ENCODE measurements at places on chromosomes 16 and 17.

GRCh38 chr17:5759501-5759925 is 175.2 kb upstream of the NLRP1 start:
- DNase-seq = no peak

GRCh38 chr17:72104863-72105234 is 16.0 kb upstream of the SOX9 start:
- no peak for DNase-seq

DNA sequence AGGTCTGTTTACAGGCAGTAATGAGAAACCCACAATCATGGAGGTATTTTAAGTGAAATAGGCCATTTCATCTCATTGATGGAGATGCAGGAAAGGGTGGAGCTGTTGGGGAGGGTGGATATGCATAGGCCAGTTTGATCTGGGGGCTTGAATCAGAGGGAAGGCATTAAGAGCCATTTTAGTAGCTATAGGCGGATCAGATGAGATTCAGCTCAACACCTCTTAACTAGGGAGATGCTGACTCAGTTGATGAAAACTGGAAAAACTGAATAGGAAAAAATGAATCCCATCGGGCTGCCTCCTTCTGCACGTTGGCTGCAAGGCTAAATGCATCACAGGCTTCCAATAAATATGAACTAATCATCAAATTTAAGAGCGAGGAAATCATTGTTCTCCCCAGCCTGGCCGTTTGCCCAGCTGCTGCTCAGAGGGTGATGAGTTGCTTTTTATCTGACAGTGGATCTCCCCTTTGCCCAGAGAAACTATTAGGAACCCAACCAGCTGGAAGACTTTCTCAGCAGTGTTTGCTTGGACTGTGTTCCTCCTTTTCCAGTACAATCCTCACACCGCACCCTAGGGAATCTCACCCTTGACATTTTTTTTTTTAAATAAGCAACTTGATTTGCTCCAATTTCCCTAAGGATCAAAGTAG is 149.6 kb downstream of the SOX9 start:
- no peak for DNase-seq

GRCh38 chr16:17101646-17102045 is 369.1 kb downstream of the XYLT1 start:
- DNase-seq = no peak

- no peak for DNase-seq
Measured at GRCh38 chr17:41296846-41297245, 5.8 kb downstream of the KRTAP29-1 start.

DNA sequence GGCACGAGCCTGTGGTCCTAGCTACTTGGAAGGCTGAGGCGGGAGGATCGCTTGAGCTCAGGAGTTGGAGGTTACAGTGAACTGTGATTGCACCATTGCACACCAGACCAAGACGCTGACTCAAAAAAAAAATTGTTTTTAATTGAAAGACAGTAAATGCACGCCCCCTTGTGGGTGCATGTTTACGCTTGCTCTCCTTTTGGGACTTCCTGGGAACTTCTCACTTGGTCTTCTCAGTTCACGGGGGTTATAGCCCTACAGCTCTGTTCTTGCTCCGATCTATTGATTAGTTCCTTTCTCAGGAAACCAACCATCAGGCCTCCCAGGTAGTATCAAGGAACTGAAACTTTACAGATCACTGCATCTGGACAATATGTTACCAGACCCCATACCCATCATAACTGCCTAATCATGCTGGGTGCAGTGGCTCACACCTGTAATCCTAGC is 14.2 kb upstream of the RIPOR1 start:
- no peak for DNase-seq

GRCh38 chr16:65111306-65111705 is 10.6 kb downstream of the CDH11 start:
- DNase-seq = no peak

DNA sequence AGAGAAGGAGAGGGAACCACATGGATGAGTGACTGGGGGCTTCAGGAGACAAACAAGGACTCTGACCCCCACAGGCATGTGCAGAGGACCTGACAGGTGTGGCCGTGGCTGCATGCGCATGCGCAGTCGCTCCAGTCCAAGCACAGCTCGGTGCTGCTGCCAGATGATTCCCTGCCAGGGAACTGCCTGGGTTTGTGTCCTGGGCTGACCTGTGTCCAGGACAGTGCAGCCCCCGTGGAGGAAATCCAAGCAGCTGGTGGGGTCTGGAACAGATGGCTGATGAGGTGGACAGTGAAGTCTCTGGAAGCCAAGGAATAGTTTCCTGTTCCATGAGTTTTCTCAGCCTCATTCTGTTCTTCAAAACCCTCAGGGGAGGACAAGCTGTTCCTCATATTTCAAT is 27.3 kb downstream of the LASP1 start:
- no peak for DNase-seq

DNA sequence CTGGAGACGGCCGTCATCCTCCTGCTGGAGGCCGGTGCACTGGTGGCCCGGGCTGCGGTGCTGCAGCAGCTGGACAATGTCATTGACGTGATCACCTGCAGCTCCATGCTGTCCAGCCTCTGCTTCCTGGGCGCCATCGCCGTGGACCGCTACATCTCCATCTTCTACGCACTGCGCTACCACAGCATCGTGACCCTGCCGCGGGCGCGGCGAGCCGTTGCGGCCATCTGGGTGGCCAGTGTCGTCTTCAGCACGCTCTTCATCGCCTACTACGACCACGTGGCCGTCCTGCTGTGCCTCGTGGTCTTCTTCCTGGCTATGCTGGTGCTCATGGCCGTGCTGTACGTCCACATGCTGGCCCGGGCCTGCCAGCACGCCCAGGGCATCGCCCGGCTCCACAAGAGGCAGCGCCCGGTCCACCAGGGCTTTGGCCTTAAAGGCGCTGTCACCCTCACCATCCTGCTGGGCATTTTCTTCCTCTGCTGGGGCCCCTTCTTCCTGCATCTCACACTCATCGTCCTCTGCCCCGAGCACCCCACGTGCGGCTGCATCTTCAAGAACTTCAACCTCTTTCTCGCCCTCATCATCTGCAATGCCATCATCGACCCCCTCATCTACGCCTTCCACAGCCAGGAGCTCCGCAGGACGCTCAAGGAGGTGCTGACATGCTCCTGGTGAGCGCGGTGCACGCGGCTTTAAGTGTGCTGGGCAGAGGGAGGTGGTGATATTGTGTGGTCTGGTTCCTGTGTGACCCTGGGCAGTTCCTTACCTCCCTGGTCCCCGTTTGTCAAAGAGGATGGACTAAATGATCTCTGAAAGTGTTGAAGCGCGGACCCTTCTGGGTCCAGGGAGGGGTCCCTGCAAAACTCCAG is 1.1 kb downstream of the MC1R start:
- no peak for DNase-seq

- no peak for DNase-seq
Measured at GRCh38 chr17:8966926-8967325, 1.4 kb upstream of the PIK3R5 start.

GRCh38 chr16:21206550-21206949 is 4.8 kb downstream of the ZP2 start:
- DNase-seq = no peak

DNA sequence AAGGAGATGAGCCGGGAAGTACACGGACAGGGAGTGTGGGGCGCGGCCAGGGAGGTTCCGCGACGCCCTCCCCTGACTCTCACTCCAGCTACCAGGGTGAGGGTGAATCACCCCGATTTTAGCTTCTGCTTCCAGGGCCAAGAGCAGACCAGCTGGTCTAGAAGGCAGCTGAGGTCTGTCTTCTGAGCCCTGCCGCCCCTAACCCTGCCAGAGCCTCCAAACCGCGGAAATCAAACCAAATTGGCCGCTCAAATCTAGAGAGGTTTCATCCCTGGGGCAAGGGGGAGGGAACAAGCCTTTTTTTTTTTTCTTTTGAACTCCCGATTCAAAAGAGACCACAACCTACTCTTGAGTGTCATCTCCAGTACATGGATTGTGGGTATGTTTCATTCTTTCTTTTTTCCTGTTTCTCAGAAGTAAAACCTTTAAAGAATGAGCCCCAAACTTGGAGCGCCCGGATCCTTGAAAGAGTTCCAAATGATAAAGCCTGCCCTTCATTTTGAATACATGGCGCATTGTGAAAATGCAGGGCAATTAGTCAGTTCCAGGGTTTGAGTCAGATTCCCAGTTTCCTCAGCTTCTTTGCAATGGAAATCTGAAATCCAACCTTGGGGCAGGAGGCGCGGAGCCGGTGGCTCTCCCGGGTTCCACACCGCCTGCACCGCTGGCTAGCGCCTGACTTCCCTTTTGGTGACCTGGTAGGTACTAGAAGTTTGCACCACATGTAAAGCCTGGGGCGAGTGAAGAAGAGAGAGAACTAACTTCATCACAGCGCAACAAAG is 16.5 kb upstream of the ZFHX3 start:
- DNase-seq = no peak

GRCh38 chr17:78416791-78417530 is 38.5 kb downstream of the PGS1 start:
- DNase-seq = no peak

DNA sequence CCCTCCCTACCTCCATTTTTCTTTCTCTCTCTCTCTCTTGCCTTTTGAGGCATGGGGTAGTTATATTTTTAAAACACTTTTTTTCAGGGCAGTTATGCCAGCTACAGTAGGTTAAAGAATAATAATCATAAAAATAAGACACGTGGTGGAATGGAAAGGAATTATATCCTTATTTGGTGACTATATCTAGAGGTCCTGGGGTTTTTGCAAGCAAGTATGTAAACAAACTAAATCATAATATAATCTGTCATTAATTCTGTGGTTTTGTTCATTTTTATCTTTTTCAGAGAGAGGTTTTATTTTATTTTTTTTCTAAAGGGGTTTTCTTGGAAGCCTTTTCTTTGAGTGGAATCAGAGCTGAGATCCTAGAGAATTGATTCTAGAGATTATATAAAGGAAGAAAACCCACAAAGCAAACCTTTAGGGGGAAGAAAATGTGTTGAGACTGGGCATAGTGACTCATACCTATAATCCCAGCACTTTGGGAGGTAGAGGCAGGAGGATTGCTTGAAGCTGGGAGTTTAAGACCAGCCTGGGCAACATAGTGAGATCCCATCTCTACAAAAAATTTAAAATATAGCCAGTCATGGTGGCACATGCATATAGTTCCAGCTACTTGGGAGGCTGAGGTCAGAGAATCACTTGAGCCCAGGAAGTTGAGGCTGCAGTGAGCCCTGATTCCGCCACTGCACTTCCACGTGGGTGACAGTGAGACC is 53.2 kb downstream of the NQO1 start:
- DNase-seq = no peak

DNA sequence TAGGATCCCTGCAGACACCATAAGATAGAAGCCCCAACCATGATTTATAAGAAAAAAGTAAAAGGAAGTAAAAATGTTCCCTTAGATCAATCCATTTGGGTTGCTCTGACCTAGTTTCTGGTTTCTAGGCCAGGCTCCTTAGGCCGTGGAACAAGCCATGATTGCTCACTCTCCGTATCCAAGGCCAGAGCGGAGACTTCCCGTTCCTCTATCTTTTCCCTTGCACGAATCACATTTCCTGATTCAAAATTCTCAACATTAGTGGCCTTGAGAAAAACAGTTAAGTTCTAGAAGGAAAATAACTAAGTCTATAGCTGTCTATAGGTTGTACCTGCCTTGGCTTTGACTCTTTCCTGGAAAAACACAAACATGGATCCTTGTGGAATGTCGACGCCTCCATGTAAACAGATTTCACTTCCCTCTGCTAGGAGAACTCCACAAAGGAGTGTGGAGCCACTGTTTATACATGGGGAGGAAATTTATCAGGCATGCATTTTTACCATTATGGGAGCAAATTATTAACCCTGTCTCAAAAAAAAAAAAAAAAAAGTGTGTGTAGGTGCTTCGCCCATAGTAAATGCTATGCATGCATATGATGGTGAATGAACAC is 149.6 kb downstream of the ZFHX3 start:
- no peak for DNase-seq

GRCh38 chr16:29012913-29013553 is 28.2 kb downstream of the LAT start:
- no peak for DNase-seq

DNA sequence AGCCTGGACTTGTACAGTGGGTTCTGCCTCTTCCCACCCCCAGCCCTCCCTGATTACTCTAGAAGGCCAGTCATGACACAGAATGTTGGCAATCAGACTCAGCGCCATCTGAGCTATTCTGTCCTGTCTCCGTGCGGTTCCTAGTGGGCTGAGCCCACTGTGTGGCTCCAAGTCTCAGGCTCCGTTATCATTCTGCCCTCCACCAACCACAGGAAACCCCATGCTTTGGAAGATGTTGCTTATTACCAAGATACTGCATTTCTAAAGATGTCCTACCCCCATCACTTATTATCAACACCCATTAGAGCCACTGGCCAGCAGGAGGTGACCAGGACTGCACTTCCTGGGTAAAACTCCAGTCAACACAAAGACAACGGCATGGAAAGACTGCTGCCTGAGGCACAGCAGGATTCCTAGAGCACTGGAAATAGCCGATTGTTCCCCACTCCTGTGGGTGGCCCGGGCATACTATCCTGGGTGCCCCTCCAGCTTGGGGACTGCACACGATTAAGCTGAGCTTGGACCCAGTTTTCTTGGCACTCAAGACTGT is 133.6 kb downstream of the AATF start:
- DNase-seq = no peak

DNA sequence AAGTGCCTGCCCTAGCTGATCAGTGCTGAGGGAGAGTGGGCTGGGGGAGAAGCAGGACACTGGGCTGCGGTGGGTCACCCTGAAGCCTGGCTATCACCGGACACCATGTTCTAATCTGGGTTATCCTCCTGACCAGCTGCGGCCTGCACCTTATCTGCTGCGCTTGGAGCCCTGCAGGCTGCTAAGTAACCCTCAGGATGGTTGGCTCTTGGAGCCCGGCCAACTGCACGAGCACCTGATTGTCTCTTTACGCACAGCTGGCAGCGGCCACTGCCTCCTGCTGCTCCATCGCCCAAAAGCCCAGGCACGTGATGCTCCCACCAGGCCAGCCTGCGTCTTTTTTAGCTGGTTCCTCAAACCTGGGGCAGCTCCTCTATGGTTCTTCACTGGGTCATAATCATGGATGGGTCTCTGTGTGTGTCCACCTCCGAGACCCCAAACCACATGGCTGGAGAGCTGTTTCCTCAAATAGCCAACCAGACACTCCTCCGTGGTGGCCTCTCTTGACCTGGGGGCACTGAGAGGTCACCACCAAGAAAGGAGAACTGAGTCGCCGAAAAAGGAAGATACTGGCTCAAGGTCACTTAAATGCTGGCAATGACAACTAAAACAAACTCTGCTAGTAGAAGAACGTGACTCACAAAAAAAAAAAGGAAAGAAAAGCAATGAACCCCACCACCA is 21.7 kb downstream of the SPHK1 start:
- DNase-seq = no peak

DNA sequence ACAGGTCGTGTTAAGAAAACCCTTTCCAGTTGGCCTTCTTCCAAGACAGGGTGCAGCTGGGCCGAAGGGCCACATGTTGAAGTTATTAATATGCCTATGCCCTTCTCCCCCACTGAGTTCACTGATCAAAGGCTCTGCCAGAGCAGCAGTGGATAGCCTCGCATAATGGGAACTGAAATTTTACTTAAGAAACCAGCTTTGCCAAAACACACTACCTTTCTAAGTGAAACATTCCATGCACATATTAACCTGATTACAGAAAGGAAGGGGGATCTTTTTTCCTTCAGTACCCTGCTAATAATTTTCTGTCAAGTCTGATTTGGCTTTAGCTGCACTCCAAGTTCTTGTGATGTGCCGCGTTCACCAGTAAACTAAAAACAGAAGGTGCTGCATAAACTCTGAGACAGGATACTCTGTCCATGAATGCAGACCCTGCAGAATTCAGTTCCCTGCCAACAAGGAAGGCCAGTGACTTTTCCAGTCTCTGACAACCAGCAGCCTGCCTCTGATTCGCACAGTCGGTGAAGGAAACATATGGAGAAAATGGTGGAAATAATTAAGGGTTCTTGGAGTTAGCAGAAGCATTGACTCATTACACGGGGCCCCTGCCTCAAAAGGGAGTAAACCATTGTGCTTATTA is 283.8 kb downstream of the ZFHX3 start:
- DNase-seq = no peak

GRCh38 chr17:82063424-82064415 is 1.9 kb downstream of the DUS1L start:
- DNase-seq = no peak

Data from HS-27A (cell line).